ENCODE measurements at places on chromosomes 12 and 14. TPM values are rescaled to one million over a fixed set of nuclear protein-coding genes. Genes with fewer than 3 reads are reported as not detected.

Gene NKX2-1
- total RNA-seq = not detected

Gene RNF212B
- not detected for total RNA-seq

Gene PROX2
- total RNA-seq = not detected

Gene MSI1
- 0.50 TPM for total RNA-seq

Gene AQP6
- not detected for total RNA-seq

Gene TBX5
- total RNA-seq = not detected

Gene ARHGAP9
- 0.99 TPM for total RNA-seq

Gene MANSC4
- total RNA-seq = not detected

Gene TPPP2
- total RNA-seq = not detected

All from A549 treated with ZK216348 at 1 μM for 4 hours (cell line).